Posterior cingulate gyrus (tissue), 11 donors: ENCODE measurements at places on chromosomes 6 and 20.

GRCh38 chr6:29561606-29562181, 2.2 kb upstream of the UBD start:
- DNase-seq, result no peak

GRCh38 chr6:135064586-135064985, 10.0 kb upstream of the HBS1L start:
- no peak for DNase-seq

DNA sequence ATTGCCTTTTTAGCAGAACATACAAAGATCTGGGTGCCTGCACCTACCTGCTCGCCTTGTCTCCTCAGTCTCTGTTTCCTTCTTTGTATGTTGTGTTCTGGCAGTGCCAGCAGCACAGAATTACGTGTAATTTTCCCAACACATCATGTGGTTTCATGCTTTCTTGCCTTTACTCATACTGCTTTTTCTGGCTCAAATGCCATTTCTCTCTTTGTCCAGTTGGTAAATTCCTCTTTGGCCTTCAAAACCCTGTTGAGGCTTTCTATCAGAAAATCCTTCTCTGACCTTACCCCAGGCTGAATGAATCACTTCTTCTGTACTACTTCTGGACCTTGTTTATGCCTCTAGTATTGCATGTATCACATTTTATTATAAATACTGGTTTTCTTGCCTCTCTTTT, 31.8 kb downstream of the L3MBTL3 start:
- DNase-seq, result no peak

- DNase-seq, result peak; percentile 92
These were observed 538 bp upstream of the ZFP64 start for GRCh38 chr20:52191916-52192718.

DNA sequence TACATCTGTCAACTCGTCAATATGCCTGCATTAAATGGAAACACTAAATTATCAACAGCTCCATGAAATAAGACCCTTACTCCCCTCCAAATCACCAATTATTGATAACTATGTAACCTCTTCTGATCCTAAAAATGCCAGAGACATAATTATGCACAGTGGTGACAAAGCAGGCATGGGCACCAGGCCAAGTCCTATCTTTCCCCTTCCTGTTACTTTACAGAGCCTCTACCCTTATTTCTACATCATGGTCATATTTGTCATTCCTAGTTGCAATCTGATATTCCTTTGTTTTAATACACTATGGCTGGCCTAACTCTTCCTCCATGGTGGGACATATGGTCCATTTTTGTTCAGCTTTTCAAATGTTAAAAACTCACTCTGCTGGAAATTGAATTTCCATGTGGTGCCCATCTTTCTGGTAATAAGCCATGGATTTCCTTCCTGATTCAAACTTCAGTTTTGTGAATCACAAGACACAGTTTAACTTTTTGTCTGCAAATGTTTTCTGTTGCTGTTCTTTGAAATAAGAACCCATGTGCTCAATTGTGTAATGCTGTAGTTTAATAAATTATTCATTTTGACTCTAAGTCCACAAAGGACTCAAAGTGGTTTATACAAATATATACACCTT, 41.8 kb upstream of the ARFGEF2 start:
- no peak for DNase-seq

- no peak for DNase-seq
These were observed 22.5 kb upstream of the IYD start for GRCh38 chr6:150346346-150346745.

- no peak for DNase-seq
These were observed 45.7 kb downstream of the MAP3K7 start for GRCh38 chr6:90541221-90541620.

DNA sequence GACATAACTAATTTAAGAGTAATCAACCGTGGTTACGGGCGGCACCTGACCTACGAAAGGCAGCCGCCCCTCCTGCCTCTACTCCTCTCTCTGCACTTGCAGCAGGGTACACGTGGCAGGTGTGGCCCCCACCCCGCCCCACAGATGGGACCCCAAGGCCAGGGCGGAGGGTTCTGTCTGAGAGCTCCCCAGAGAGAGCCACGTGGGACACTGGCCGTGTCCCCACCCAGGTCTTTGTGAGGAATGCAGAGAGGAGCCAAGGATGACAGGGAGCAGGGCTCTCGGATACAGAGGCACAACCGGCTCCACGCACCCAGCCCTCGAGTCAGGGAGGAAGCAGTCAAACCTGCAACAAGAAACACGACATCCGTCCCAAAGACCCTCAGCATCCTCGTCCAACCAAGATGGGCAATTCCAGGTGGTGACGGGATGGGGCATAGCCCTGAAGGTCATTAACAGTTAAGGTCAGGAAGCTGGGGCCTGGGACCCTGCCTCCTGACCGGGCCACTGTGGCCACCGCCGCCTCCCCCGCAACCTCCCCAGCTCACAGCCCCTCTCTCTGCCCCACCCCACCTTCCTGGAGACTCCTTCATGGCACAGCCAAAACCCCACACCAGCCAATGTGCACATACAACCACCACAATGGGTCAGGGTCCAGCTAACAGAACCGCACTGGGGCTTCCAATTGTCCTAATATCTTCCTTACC, 47.1 kb downstream of the TAF4 start:
- no peak for DNase-seq
